ENCODE measurements at places on chromosomes 1 and 21.

DNA sequence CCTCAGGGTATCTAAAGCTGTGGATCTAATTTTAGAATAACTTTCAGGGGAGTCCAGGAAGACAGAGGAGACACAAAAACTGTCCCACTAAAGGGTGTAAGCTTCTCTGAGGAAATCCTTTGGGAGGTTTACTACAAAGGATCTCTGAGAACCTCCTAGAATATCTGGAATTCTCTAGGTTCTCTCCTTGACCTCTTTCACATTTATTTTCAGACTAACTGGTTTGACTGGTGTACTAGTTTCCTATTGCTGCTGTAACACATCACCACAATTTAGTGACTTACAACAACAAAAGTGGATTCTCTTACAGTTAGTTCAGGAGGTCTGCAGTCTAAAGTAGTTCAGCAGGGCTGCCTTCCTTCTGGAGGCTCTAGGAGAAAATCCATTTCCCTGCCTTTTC lies 175.3 kb upstream of the KIAA0040 start:
- no peak for DNase-seq

DNA sequence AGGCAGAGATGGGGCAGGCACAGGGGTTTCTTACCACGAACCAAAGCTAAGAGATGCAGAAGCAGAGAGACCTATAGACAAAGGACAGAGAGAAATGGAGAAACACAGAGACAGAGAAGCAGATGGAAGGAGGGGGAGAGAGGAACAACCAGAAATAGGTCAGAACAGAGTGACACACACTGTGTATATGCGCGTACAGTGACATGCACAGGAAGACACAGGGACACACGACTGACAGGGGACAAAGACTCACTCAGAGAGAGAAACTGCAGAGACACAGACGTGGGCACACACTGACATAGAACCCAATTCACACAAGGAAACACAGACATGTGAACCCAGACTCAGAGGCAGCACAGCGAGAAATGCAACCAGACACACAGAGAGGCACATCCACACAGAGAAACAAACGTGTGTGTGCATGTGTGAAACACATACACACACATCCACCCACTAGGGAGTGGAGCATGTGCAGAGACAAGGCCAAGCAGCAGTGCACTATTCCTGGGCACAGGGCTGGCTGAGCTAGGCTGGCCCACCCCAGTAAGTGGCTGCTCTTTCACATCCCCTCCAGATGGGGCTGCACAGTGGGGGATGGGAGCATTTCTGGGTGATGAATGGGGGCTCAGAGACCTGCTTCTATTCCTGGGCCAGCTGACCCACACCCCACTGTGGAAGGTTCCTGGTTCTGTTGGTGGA lies 123.4 kb upstream of the CSF3R start:
- no peak for DNase-seq

GRCh38 chr1:42177541-42177981 lies 13.0 kb upstream of the GUCA2A start:
- DNase-seq, result peak; percentile 25

GRCh38 chr1:243884603-243885002 lies 34.6 kb upstream of the AKT3 start:
- DNase-seq, result no peak

GRCh38 chr1:192635939-192636338 lies at the start of gene RGS13:
TSS of gene RGS13 (plus strand) at chr1:192636147. CDS start at chr1:192644335, 8,188 bp downstream.
- no peak for DNase-seq

DNA sequence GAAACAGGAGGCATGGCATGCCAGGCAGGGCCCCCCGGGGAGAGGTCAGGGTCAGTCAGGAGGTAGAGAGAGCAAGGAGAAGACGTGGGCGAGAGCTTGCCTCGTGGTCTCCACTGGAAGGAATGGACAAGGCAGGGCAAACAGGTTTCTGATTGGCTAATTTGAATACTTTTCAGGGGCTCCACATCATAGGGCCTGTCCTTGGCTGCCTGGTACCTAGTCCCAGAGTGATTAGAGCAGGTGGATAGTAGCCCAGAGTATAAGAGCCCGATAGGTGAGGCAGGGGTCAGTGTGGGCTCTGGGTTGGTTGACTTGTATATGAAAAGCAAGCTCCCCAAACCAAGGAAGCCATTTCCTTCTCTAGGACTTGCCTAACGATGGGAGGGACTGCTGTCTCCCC lies 178.6 kb downstream of the ZP4 start:
- DNase-seq, result no peak

DNA sequence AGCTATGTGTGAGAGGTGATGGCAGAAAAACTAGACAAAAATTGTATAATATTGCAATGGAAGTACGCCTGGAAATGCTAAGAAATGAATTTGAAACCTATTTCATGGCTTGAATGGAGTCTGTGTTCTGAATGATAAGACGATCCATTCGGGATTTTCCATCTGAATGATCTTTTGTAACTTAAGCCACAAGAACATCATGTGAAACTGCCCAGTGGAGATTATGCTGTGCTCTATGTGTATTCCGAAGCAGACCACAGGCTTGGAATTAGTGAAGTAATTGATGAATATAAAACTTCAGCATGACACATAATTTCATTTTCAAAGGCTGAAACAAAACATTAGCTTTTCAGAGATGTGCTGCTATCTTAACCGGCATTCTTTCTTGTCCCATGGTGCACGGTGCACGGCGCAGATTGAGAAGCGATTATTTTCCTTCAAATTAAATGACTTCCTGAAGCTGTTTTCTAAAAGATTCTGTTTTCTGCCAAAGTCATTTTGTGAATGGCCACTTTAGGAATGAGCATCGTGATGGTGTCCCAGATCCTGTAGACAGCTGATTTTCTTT lies 652.9 kb downstream of the PLA2G4A start:
- no peak for DNase-seq
